ENCODE measurements at places on chromosomes 6 and 20.

GRCh38 chr20:32474717-32474966 lies 110.5 kb downstream of the NOL4L start:
- DNase-seq: no peak

- DNase-seq: no peak
Measured at GRCh38 chr6:18218233-18218632, 46.1 kb downstream of the DEK start.

GRCh38 chr20:62860391-62860923 lies 1.2 kb downstream of the TCFL5 start:
- no peak for DNase-seq

- no peak for DNase-seq
Measured at GRCh38 chr6:37525460-37526357, 26.0 kb upstream of the CCDC167 start.

DNA sequence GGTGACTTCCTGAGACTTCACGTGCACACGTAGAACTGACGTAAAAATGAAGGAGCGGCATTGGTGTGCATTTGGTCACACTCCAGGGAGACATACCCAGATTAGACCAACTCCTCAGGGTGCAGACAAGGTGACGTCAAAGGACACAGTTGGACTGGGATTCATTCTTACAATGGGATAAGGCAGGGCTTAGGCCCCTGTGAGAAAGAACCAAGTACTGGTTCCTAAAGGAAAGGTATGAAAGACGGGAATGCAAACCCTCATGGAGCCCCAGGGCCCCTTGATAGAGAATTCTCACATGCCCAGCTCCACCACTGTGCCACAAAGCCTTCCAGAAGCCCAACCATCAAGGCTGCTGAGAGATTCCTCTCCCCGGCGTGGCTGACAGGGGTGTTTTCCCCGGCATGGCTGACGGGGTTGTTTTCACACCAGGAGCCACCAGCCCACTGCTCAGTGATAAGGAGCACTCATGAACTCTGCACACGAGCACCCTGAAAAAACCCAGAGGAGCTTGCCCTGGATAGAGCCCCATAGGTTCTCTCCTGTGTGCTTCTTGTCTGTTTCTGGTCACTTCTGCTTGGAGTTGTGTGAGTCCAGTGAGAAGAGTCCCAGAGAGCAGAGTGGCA lies 90.1 kb downstream of the CAP2 start:
- no peak for DNase-seq

DNA sequence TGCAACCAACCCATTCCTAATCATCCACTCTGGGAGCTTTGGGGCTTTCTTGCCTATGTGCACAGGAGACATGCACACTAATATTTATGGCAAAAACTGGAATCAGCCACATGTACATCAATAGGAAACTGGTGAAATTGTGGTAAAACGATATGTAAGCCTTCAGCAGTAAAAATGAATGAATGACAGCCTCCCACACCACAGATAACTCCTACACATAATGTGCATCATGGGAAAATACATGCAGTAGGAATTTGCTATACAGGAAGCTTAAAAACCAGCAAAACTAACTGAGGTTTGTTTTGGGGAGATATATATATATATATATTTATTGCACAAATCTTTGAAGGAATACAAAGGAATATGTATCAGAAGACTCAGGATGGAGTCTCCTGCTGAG lies 47.6 kb downstream of the HLA-G start:
- DNase-seq: no peak

DNA sequence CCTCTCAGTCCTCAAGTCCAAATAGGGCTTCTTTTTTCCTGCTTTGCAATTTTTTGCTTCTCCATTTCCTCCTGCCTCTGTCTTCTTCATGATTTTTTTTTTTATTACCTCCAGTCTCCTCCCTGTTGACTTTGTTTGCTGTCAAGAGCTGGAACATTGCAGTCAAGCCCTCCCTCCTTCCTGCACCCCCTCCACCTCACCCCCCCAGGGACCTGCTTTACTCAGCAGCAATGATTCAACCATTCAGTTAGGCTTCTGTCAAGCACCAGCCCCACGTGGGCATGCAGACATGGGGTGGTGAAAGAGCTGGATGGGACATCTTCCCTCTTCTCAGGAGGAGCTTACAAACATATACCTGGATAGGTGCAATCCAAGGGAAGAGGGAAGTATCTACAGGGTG lies 142.4 kb downstream of the LRFN2 start:
- DNase-seq: no peak

- DNase-seq: no peak
Measured at GRCh38 chr6:117559299-117559698, 43.0 kb downstream of the GOPC start.

GRCh38 chr6:144471986-144472385 lies 186.9 kb downstream of the UTRN start:
- DNase-seq: no peak

GRCh38 chr6:108167449-108168089 lies 1.7 kb downstream of the NR2E1 start:
- DNase-seq: no peak

DNA sequence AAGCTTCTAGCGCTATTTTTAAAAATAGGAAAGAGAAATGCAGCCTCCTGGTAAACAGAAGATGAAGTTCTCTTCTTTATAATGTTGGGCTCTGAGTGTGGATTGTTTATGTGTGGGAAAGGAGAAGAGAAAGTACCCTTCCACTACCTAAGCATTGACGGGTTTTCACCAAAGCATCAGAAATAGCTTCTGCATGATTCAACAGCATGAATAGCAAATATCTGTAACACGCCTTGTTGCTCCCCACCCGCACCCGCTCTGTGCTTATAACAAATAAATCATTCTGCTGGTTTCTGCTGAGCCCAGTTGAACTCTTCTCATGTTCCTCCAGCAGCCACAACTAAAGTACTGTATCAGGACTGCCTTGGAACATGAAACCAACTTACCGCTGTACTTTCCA lies 20.7 kb downstream of the TXLNB start:
- no peak for DNase-seq

DNA sequence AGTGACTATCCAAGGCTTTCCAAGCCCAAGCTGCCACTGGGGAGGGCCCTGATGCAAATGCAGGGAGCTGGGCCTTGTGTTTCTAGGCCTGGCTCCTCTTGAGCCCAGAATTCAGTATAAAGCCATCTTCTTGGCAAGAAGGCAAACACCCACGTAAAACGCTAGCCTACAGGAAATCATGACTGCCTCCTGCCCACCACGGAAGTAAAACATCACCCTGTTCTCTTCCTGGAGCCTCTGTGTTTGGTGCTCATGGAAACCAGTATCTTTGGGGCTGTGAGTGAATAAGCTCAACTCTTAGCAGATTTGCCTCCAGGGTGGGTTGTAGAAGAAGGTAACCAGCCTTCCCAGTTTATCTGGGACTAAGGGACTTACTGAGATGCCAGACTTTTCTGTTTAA lies 271.0 kb downstream of the ZNF217 start:
- no peak for DNase-seq

- DNase-seq: no peak
Measured at GRCh38 chr20:44196271-44196670, 9.3 kb upstream of the JPH2 start.

DNA sequence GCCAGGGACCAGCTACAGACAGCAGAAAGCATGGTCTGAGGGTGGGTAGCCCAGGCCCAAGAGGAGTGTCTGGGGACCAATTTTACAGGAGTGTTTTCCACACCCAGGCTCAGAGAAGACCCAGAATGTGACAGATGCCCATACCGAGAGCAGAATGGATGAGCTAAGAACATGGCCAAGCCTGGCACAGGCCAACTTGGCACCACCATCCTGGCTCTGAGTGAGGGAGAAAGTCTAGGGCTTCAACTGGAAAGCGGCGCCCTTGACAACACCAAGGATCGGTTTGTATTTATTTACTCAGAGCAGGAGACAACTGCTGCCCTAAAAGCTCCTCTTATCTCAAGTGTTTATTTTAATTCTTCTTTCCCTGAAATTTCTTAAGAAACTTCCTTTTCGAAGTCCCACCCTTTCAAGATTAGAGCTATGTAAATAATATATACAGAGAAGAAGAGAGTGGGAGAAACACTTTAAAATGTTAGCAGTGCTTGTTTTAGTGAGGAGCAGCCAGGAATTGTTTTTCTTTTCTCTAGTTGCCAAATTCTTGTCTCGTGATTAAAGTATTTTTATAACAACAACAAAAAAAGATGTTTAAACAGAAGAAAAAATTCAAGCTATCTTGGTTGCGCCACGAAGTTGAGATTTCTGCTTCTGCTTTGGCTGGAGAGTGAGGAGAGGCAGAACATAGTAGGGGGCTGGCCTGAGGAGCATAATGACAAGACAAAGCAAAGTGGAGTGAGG lies 16.2 kb downstream of the TNXB start:
- DNase-seq: peak; percentile 51

DNA sequence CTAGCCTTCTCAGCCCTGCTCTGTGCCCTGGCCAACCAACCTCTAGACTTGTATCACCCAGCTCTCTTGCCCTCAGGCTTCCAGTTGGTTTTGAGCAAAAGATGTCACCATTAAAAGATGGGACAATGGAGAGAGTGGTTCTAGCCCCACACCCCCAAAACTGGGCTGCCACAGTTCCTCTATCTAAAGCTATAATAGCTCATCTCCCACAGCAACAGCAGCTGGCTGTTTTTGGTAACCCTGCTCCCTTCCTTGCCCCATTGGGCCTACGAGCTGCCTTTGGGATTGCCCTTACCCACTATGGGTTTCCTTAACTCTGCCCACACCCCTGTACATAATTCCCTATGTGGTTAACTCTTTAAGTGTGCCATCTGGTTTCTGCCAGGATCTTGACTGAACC lies 7.6 kb upstream of the SRSF3 start:
- DNase-seq: no peak

- DNase-seq: peak; percentile 45
Measured at GRCh38 chr6:71510057-71510713, 221.6 kb downstream of the OGFRL1 start.

- DNase-seq: no peak
Measured at GRCh38 chr20:37326666-37327065, 19.3 kb upstream of the SRC start.

GRCh38 chr6:1424306-1424927 lies 35.0 kb downstream of the FOXF2 start:
- DNase-seq: no peak

- no peak for DNase-seq
Measured at GRCh38 chr6:14035071-14035847, 82.3 kb upstream of the CD83 start.

- DNase-seq: no peak
Measured at GRCh38 chr6:119929121-119929520, 579.6 kb upstream of the MAN1A1 start.

DNA sequence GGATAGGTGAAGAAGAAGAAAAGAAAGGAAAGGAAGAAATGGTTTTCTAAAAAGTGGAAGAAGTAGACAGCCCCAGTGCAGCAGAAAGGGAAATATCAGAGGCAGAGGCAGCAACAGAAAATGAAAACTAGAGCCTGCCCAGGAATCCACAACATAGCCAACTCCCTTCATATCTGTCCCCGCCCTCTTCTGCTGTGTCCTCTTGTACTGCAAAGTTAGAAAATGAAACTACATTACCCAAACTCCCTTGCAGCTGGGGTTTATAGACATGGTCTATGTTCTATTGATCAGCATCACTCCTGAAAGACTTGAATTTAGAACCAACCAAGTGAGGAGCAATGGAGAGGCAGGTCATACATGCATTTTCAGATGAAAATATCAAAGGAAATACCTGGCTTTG lies 200.5 kb upstream of the PHACTR1 start:
- DNase-seq: no peak

DNA sequence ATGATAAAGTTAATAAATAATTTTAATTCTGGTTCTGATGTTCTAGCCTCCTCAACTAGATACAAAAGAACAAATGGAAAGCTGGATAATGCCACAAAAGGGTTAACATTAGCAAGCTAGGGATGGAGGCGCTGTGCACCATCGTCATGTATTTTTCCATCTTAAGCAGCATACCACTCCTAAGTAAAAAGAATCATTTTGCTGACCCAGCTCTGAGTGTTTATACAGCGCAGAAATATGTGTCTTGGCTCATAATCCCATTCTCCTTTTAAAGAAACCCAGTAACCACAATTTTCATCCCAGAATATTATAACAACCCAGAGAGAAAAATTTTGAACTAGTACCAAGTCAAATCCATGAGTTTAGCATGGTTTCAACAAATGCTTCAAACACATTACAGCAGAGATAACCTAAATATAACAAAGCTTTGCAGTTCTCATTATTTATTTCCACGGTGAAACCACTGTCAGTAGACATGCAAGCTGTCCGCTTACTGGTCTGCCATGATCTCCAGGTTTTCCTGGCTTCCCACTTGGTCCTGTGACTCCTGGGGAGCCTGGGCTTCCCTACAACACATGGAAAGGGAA lies 111.1 kb downstream of the COL12A1 start:
- DNase-seq: no peak

Data from C1 segment of cervical spinal cord (tissue), 14 donors.